Left ventricle myocardium inferior (tissue), 1 donor: ENCODE measurements at places on chromosomes 6 and 20. TPM values are rescaled to one million over a fixed set of nuclear protein-coding genes. Genes with fewer than 3 reads are reported as not detected.

DNA sequence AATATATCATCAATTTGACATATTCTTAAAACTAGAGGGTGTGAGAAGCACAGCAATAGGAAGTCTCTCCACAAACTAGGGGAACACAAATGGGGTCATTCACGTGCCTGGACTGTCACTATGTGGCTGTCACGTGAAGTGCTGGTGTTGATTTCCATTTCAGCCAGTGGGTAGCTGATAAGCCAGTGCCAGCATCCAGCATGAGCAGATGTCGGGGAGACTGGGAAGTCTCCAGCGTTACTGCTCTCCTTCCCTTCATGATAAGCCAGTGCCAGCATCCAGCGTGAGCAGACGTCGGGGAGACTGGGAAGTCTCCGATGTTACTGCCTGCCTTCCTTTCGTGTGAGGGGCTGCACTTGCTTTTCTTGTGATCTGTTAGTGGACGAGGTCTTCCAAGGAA, 5.6 kb upstream of the SLC17A9 start:
- peak; percentile 47 for DNase-seq

DNA sequence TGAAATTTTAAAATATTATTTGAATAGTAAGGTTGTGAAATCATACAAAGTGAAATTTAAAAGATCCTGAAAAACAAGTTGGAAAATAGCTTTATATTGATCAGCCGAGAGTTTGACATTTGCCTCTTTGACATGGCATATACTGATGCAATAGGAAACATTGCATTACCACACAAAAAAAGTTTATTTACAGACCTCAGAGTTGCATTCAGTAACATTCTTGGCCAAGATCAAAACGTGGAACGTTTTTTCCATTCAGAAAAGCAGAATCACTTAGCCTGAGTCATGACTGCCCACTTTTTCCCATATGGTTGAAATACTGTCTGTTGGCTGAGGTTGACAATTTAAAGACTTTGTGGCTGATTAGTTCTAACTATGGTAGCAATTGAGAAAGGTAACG, 55.1 kb upstream of the BACH2 start:
- no peak for DNase-seq

GRCh38 chr20:8404912-8405635, 273.0 kb downstream of the PLCB1 start:
- DNase-seq, result no peak

GRCh38 chr6:12417191-12417590, 127.0 kb downstream of the EDN1 start:
- no peak for DNase-seq

GRCh38 chr6:24880451-24880850, 55.3 kb downstream of the RIPOR2 start:
- DNase-seq, result no peak

DNA sequence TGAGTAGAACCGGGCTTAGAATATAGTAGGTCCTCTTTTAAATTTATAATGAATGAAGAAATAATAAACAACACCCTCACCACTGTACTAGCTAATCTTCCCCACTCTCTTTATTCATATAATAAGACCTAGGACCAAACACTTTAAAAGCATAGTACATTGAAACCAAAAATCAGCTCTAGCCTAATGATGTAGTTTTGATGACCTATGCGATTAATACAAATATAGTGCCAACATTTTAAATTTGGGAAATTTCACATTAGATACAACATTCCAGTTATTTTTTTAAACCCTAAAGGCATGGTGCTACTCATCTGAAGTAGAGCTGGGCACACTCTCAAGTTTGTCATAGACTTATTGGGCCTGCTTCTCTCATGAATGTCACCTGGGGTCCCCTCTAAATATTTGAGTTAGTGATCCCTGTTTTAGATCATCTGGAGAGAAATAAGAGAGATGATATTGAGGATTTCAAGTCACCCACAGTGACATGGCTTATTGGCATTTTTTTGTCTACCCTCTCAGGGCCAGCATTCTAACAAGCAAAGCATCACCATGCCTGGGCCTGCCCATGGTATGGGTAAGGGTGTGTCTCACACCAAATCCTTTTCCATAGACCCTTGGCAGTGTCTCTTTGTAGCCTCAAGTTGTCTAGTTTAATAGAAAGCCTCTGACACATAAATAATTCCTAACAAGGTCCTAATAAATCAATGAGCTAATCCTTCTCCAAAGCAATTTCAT, 319.8 kb downstream of the HIVEP2 start:
- no peak for DNase-seq

DNA sequence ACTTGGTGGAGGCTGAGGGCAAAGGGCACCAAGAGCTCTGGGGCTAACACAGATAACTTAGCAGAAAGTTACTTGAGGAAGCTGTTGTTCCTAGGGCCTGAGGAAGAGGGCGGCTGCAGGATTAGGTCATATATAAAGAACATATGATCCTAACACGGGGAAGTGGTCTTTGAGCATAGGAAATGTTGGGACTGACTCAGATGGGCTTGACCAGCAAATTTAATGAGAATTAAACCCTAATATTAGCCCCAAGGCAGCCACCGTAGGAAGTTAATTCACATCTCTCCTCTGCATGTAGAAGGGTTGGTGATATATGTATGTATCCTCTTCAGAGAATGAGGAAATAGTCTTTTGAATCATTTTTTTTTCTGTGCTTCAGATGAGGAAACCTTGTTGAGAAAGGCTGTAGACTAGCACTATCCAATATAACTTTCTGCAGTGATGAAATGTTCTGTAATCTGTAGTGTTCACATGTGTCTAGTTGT, 9.2 kb upstream of the ZBTB9 start:
- DNase-seq, result no peak

DNA sequence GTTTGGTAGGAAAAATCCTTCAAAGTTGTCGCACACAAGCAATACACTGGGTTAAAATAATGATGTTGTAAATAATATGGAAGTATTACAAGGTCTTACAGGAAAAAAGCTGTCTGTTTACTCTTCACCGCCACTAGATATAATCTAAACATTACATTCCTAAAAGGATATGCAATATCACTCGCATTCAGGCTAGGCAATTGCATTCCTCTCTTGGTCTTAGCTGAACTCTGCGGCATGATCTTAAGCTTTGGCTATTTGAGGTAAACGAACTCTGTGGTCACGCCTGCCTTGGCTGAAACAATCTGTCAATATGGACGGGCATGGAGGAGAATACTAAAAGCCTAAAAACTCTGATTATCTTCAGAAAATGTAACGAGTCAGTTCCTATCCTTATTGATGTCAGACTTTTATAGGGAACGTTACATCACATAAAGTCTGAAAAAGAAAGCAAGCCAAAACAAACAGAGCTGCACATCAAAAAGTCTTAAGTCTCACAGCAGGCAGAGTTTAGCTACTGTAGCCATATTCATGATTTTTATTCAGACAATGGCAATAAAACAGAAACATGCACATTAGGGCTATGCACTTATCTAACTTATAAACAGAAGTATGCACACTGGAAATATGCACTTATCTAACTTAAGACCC, 30.8 kb upstream of the FILIP1 start:
- no peak for DNase-seq

GRCh38 chr6:129500958-129501739, 208.8 kb downstream of the ARHGAP18 start:
- no peak for DNase-seq

GRCh38 chr20:59441860-59442810, 141.7 kb downstream of the EDN3 start:
- no peak for DNase-seq

DNA sequence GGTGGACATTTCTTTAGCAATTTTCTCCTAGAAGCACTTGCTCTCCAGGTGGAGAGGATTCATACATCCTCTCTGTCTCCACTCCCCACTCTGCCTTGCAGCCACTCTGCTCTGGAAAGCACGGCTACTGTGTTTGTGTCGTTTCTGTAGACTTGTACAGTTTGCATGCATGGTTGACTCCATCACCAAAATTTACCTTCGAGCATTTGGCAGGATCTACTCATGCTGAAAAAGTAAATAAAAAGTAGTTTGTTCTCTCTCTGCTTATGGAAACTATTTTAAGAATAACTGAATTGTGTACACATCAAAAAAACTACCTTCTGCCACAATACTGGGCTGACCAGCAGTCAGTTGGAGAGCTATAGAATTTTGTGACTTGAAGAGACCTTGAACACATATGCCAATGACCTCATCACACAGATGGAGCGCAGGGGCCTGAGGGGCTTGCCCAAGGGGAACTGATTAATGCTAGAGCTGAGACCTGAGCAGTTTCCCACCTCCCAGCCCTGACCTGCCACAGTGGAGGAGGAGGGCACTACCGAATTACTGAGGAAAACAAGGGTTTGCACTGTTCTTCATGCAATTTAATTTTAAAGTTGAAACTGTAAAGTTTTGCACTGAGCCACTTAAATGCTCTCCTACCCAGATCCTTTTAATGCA, 33.7 kb upstream of the FOXQ1 start:
- no peak for DNase-seq

DNA sequence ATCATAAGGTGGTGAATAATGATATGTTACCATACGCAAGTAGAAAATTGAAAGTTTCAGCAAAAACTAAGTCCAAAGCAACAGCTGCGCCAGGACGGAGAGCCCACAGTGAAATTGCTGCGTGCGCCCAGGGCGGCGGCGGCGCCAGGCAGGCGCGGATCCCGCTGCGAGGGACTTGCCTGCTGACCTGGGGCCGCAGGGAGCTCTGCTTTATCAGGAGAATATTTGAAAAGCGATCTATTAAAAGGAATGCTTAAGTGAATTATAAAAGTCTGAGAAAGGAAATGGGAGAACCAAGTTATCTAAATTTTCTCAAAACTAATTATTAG, 85.4 kb downstream of the THBS2 start:
- DNase-seq, result no peak

DNA sequence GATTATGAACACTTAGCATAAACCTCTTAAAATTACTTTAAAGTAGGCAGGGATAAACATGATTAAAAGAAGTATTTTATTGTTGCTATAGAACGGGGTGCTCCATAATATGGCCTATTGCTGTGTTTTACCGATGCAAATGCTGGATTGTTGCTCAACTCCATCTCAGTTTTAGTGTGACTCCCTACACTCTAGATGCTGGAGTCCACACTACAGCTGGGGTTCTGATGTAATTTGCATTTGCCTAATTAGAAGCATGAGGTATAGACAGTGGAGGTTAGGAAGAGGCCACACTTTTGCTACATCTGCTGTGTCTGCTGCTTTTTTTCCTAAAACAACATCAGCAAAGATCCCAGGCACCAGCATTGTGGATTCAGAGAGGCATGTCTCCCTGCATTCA, 6.7 kb upstream of the HMGN3 start:
- no peak for DNase-seq

- no peak for DNase-seq
Measured at GRCh38 chr20:62495749-62496567, 20.2 kb upstream of the GATA5 start.

GRCh38 chr6:5141046-5141445, 55.9 kb downstream of the PPP1R3G start:
- DNase-seq, result no peak

DNA sequence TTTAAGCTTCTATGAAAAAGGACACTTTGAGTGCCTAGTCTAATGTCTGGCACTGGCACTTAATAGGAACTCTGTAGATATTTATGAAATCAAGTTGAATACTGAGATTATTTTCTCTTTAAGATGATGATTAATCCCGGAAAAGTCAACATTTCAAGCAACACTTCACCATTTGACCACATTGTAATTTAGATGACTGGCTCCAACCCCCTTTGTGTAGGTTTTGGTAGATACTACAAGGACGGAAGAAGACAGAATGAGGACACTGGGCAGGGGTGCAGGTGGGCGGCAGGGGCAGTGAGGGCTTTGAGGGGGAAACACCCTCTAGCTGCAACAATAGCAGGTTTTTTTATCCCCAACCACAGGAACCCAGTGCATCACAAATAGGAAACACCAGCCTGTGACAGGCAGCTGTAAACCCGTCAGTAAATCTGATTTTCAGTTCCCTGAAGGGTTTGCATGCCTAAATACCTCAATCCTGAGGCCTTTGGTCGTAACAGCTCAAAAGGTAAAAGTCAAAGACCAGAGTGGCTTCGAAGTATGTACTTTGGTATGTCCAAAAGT, 4.6 kb downstream of the DTNBP1 start:
- DNase-seq, result no peak

- DNase-seq, result no peak
Measured at GRCh38 chr6:63805808-63806572, 170.4 kb downstream of the PHF3 start.

DNA sequence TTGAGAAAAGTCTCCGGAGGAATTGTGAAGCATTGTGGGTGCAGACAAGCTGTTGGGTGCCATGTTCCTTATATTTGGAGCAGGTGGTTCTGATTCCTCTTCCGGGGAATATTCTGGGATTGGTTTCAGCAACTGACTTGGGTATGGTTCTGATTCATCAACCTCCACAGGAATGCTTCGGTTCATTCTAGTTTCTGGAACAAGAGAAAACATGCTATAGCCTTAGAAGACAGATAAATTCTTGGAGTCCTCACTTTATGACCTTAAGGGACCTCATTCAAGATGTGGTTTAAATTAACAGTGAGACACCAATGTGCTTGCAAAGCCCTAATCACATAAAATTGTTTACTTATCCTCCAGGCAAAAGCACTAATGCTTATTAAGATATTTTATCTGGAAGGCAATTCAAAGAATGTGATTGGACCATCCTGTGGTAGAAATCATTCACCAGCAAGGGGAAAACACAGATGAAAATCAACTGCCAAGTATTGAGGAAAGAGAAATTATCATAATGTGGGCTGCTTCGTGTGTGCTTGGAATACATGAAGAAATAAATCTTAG, 13.7 kb downstream of the TRAF3IP2 start:
- no peak for DNase-seq

- DNase-seq, result no peak
Measured at GRCh38 chr6:36639171-36639808, 39.2 kb upstream of the CDKN1A start.

DNA sequence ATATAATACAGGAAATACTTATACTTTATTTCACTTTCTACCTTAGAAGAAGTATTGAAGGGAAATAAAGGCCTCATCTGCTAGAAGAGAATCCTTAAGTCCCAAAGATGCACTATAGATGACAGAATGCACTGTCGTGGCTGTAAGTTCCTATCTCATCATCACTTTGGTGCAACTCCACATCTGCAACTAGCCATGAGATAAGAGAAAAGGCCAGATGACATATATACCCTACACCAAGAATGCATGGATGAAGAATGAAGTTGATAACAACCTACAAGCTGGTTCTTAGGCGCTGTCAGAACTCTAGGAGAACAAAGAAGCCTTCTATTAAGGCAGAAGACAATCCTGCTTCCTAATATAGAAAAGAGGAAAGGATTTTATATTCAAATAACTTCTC, 11.6 kb upstream of the PLN start:
- DNase-seq, result no peak

- DNase-seq, result peak; percentile 22
Measured at GRCh38 chr6:136566007-136566487, 15.8 kb upstream of the MAP7 start.

OR2B6 gene
- not detected for total RNA-seq

PSMB1 gene
- 141 TPM for total RNA-seq

LST1 gene
- total RNA-seq, result 6.5 TPM

PSORS1C1 gene
- 4.7 TPM for total RNA-seq

SHLD1 gene
- 5.7 TPM for total RNA-seq

TSBP1 gene
- total RNA-seq, result not detected
